GM18507 (cell line): ENCODE measurements at places on chromosomes 3 and 15.

GRCh38 chr3:38004415-38005075 is 14.0 kb downstream of the VILL start:
- DNase-seq = no peak

DNA sequence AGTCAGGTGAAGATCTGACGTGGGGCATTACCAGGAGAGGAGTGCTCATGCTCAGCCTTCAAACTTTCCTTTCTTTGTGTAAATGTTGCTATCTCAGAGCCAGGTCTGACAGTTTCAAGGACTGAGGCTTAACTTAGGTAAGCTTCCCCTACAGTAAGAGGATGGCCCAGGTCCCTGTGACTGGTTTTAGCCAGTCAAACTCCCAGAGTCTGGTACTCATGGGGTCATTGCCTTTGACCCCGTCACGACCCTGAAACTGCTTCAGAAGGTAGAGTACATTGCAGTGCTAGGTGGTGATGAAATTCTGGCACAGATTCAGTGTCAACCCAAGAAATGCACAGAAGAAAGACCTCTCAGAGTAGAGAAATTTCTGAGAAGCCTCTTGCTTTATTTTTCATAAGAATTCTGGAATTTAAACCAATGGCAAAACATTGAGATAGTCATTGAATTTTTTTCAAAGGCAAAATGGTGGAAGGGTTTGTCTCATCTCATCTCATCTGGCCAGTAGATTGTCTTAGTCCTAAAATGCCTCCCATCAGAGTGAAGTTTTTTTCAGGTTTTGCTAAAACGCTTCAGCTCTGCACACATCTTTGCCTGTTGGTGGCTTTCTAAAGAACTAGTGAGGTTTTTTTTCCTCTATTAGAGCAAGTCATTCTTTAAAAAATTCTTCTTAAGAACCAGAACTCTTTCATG is 23.1 kb downstream of the ZBTB38 start:
- DNase-seq = no peak

DNA sequence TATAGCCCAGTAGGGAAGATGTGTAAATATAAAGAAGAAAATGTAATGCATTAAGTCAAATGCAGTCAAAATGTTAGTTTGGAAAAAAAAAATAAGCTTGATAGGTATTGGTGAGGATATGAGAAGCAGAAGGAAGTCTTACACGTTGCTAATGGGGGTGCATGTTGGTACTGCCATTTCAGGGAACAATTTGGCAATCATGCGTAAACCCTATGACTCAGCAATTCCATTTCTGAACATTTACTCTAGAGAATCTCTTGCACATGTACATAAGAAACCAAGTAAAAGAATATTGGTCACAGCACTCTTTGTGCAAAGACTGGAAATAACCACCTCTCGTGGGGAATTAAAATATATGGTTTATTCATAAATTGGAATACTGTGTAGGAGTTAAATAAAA is 35.5 kb upstream of the TIMP4 start:
- DNase-seq = no peak

DNA sequence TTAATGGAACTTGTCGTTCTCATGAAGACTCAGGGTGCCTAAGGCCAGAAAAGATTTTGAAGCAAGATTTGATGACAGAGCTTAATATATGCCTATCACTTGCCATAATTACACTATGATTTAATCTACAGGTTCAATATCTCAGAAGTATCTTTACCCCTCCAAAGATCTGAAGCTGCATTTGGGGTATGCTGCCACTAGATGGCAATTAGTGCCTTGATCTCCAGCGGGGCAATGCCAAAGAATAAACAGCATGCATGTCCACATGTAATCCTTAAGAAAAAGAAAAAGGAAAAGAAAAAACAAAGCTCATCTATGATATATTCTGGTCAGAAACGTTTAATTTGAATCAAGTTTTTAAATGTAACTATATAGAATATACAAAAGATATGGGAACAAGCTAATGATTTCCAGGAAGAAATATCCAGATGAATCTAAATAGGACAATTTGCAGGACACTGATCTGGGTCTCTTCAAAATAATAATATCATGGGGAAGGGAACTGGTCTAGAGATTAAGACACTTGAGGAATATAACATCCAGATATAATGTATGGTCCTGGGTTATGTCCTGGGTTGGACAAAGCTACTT is 55.0 kb upstream of the SOX14 start:
- DNase-seq = no peak

- no peak for DNase-seq
These were observed 679.8 kb upstream of the LMCD1 start for GRCh38 chr3:7821858-7822257.

DNA sequence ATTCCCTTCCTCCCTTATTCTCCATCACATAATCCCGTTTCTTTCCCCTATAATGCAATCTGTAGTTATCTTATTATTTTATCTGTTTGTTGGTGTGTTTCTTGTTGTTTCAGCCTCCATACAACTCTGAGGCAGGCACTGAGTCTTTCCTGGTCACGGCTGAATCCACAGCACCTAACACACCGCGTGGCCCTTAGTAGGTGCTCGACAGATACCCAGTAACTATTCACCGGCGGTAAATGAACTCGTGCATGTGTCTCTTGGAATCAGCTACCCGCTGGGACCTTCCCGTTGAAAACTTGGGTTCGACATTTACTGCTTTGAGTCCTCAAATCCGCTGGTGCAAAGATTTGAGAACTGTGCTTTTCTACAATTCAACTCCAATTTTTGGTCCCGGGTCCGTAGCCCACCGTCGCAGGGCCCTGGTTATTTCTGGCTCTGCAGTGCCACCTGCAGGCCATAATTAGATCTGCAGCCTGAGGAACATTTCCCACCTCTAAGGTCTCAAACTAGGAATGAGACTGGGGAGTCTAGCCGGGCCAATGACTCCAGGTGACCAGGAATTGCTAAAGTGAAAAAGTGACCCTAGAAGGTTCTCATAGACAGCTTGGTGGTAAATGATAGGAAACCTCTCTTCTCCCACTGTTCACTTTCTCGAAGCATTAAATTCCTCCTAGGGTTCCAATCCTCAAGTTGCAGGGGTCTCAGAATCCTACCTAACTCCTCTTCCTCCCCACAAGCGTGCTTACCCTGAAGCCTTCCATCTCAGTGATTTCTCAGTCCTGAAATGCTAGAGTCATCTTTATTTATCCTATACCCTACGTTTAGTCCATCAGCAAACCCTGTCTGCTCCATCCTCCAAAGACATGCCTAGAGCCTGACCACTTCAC is 40.0 kb upstream of the TRH start:
- no peak for DNase-seq

- no peak for DNase-seq
These were observed 131.1 kb upstream of the PHLDB2 start for GRCh38 chr3:111727843-111728565.

DNA sequence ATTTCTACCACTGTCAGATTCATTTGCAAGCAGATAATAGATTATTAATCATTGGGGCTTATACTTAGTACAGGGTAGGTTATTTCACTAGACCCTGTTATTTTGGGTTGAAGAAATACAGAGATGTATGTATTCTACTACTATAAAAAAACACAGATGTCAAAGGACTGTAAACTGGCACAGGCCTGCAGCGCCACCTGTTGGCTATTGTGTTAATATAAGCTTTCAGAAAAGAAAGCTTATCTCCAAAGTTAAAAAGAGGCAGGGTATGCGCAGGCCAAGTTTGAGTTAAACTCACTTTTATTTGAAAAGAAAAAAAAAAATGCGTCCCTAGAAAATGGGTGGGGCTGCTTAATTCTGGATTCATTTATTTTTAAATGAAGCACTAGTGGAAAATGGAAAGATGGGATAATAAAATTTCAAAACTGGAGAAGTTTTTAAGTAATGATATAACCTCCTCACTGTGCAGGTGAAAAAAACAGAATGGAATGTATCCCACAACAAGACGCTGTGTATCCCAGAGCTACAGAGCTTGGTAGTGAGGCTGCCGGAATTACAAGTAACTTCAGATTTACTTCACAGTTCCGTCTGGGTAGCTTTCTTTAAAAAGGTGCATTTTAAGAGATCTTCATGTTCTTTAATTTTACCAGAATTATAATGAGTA is 407.2 kb upstream of the TGFBR2 start:
- DNase-seq = peak; percentile 1

DNA sequence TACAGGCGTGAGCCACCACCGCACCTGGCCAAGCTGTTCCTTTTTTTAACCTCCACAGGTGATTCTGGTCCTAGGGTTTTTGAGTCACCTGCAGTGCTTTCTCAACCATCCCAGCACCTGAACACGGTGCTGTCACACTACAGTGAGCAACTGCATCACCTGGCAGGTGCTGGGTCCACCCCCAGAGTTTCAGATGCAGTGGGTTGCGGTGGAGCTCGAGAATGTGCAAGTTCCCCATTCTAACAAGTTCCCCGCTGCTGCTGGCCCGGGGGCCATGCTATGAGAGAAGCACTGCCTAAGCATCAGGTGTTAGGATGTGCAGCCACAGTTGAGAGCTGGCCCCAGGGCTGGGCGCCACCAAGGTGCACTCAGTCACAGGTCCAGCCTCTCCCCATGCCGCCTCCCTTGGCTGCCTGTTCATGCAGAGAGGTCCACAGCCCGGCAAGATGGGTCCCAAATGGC is 18.0 kb downstream of the ISG20 start:
- DNase-seq = peak; percentile 60

GRCh38 chr15:31440754-31441311 is 114.2 kb downstream of the KLF13 start:
- no peak for DNase-seq

DNA sequence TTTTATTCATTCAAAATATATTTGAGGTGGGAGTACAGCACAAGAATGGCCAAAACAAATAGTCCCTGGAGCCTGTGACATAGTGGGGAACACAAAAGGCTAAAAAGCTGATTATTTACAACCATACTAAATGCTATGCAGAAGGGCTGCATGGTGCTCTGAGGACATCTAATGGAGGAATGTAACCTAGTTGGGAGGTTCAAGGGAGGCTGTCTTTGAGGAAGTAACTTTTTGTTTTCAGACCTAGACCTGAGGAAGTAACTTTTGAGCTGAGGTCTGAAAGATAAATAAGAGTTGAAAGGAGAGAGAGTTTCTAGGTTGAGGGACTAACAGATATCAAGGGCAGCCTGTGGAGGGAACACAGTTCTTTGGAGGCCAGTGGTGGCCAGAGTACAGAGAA is 34.8 kb upstream of the RASA2 start:
- DNase-seq = peak; percentile 23

DNA sequence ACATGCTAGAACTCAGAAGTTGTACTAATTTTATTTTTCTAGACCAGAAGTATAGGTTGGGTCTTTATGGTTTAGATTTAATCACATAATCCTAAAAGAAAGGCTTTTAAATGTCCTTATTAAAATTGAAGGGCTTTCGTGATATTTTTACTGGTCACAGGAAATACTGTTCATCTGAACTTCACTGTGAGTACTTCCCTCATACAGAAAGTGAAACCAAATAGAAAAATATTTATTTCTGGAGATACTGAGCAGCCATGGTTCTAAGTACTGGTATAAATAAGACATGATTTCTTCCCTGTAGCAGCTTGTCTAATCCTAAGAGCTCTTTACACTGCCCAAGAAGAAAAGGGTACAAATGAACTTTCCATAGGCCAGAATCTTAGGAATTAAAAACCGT is 2.0 kb downstream of the SNRK start:
- DNase-seq = peak; percentile 17

DNA sequence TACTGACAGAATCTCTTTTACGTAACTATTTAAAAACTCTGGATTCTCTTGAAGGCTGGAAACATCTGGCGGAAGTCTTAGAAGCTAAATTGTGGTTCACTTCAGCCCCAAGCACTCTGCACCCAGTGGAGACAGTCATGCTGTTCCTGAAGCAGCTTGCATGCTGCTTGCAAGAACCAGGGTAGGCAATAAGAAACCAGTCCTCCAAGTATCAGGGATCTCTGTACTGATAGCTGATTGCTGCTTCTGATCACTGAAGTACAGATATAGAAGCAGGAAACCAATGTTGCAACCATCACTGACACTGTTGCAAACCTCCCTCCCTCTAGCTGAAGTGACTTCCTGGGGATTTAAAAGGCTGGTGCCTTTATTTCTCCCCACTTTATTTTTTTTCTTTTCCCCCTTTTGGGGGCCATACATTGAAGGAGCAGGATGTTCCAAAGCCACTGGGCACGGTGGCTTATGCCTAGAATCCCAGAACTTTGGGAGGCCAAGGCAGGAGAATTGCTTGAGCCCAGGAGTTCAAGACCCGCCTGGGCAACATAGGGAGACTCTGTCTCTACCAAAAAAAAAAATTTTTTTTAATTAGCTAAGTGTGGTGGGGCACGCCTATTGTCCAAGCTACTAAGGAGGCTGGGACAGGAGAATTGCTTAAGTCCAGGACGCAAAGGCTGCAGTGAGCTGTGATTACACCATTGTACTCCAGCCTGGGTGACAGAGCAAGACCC is 15.3 kb downstream of the SPCS1 start:
- DNase-seq = no peak

DNA sequence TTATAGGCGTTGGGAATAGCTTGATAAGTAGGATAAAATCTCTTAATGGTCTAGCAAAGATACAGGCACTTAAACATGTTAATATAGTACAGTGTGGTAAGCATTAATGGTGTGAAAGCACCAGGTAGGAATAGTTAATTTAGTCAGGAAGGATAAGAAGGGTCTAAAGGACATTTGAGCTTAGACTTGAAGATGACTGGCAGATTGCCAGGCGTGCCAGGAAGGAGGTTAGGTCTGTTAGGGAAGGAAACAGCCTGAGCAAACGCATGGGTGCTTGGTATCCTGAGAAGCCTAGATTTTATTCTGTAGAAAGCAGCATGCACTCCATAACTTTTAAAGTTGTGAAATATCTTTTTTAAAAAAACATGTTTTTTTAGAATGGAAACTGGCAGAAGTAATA is 17.7 kb downstream of the SEC62 start:
- DNase-seq = no peak

GRCh38 chr3:129567939-129568338 is 25.0 kb downstream of the H1-8 start:
- DNase-seq = no peak

DNA sequence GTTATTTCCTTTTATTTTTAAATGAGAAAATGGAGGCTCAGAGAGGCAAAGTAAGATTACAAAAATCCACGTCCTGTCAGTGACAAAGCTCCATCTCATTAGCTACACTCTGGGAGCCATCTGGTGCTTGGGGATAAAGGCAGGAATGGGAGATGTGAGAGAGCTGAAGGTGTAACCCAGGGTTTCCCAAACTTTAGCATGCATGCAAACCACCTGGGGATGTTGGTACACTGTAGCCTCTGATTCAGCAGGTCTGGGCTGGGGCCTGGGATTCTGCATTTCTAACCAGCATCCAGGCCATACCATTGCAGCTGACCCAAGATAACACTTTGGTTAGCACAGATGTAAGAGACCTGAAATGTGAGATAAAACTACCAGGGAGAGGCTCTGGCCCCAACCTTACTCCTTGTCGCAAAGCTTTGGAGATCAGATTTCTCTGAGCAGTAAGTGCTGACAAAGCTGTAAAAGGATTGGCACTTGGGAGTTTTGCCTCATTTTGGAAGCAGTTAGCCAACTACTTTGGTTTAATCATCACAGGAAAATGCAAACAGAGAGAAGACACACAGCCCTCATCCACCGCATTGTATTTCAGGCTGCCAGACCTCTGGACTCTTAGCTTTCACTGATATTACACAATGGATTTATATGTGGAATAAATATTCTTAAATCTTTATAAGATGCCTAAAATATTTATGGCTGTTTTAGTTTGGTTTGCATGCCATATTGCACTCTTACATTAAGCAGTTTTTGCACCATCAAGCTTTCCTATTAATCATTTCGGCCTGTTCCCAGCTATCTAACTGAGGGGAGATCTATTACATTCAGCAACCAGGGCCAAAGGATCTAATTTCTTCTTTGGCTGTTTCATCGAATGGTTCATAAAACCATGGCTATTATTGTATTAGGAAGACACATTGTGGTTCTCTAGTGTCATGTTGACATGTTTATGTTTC is 263.0 kb downstream of the EBLN2 start:
- no peak for DNase-seq

- DNase-seq = no peak
These were observed 70.8 kb upstream of the MFGE8 start for GRCh38 chr15:88983861-88984429.
